Effector memory CD4-positive, alpha-beta T cell (primary cell): ENCODE measurements at places on chromosomes 7 and 10.

DNA sequence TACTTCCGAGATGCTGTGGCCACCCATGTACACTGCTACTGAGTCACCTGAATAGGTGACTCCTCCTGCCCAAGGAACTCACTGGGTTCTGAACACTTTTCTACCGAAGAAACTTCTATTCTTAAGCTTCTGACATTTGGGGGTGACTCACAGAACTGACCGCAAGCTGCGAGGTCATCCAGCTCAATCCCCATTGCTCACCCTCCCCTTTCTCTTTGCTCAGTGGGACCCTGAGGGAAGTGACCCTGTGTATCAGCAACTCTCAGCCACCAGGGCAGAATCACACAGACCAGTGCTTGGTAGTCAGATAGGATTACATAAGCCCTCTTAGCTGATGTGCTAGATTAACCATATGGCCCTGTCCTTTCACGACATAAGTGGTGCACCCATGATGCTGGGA, 46.3 kb downstream of the INSYN2A start:
- no peak for DNase-seq

- no peak for DNase-seq
Measured at GRCh38 chr10:102982296-102982695, 64.2 kb downstream of the CNNM2 start.

DNA sequence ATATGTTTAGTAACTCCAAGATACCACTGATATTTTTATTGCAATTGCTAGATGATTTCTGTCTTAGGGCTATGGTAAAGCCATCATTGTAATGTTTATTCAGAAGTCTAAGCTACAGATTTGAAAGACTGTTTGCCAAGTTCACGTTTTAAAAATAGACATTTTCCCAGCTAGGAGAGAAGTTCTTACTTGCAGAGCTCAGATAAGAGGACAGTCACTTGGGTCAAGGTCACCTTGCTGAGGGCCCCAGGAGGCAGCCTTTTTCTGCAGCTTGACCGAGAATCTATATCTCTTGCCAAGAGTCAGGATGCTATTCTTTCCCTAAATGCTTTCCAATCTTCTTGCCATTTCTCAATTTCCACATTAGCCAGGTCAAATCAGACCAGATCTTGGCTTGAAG, 1011.2 kb downstream of the KCNMA1 start:
- DNase-seq, result no peak

DNA sequence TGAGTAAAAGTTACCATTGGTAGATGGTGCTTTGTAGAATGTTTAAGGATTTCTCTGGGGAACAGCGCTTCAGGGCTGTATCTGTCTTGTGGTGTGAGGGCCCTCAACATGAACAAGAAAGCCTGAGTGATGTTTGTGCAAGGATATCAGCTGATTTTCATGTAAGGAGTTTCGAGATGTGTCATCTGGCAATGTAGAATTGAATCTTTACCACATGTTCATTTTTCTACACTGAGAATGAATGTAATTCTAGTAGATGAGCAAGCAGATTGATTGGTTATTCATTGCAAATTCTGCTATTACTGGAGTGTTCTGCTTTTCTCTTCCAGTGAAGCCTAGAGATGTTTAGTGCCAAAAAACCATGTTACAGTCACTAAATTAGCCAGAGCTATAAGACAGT, 87.7 kb downstream of the ST7 start:
- DNase-seq, result no peak

DNA sequence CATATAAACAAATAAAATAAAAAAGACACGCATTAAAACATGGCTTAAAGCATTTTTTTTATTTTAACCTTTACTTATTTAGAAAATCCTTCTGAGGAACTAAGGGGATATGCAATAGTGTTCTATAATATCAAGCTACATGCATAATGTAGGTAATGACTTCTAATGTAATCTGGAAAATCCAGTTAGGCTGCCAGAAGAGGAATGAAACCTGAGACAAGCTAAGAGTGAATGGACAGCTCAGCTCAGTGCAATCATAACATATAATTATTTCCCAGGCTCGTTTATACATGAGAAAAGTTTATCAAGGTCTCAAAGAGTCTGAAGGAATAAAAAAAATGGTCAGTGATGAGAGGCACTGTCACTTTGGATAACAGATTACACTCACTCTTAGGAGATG, 649.0 kb upstream of the PCDH15 start:
- DNase-seq, result no peak
